ENCODE measurements at places on chromosomes 7 and 10.
A peak's percentile ranks its signal among the peaks of the same experiment; 100 is the strongest.

- no peak for DNase-seq
Observed at GRCh38 chr7:127594490-127594889, 954 bp downstream of the FSCN3 start.

GRCh38 chr10:104089621-104090020, 3.9 kb upstream of the COL17A1 start:
- no peak for DNase-seq

- DNase-seq, result peak; percentile 10
Observed at GRCh38 chr7:138661069-138661635, 40.0 kb downstream of the SVOPL start.

DNA sequence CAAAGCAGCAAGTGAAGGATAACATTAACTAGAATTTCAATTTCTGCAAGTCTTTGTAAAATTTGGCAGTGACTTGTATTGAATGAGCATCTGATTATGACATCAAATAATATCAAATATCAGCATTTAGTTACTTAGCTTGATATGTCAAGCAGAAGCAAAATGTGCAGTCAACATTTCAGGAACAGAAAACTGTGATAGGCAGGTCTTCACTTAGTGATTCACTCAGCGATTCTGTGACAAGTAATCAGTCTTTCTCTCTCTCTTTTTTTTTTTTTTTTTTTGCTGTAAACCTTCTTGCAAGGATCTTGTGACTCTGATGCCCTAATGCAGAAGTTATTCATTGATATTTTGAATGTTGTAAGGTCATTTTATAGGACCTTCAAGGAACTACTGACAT, 307.1 kb downstream of the MTERF1 start:
- DNase-seq, result no peak

- DNase-seq, result no peak
Observed at GRCh38 chr7:142476077-142476476, 218.2 kb upstream of the PRSS58 start.

DNA sequence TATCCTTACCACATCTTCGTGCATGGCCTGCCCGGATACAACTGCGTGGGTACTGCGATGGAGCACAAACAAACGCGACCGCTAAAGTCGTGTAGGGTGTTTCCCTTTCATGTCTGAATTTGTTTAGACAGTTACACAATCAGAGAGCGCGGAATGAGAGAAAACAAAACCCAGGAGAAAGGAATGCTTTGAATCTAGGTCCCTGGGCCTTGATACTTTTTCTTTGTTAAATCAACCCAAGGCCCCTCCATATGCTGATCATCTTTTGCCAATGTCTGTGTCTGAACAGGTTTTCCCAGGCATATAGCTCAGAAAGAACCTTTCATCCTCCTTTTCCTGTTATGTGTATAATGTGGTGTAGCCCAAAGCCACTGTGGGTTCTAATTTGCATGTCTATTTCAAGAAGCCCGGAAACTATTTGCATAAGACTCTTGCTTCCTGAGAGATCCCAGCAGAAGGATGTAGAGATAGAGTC, 145.8 kb downstream of the FRMD4A start:
- peak; percentile 7 for DNase-seq

GRCh38 chr10:121627876-121628581, 29.8 kb upstream of the FGFR2 start:
- DNase-seq, result no peak

DNA sequence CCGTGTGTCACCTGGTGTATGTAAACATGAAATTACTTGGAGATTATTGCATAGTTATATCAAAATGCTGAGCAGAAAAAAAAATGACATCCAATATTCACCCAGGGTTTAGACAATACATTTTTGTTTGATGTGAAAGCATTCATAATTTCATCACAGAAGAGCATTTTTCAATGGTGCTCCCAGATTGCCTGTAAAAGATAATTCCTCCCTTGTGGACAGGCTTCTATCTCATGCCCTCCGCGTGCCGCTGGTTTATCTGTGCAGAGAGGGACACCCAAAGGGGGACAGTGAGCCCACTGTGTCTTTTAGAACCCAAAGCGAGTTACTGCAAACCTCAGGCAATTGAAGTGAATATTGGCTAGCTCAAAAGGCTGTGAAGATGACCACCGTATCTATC, 126.2 kb upstream of the KLF6 start:
- DNase-seq, result no peak

DNA sequence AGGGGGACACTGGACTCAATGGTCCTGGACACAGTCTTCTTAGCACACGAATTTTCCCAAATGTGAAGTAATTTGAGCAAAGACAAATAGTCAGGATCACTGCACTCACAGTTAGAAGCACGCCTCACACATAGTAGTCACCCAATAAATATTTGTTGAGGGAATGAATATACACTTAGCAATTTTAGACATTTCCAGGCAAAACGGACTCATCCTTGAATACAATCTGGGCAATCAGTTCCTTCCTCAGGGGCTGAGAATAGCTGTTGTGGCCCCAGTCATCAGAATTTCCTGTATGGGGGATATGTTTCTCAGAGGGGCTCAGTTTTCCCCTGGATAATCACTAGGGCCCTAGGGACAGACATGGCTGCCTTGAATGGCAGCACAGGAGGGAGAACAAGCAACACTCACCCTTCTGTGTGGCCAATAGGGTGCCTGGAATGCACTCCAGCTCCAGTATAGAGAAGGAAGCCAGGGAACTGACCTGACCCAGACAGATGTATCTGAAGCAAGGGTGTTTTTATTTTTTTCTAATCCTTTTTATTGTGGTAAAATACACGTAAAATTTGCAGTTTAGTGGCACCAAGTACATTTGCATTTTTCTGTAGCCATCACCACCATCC, 282.7 kb upstream of the ZNF32 start:
- DNase-seq, result peak; percentile 67

DNA sequence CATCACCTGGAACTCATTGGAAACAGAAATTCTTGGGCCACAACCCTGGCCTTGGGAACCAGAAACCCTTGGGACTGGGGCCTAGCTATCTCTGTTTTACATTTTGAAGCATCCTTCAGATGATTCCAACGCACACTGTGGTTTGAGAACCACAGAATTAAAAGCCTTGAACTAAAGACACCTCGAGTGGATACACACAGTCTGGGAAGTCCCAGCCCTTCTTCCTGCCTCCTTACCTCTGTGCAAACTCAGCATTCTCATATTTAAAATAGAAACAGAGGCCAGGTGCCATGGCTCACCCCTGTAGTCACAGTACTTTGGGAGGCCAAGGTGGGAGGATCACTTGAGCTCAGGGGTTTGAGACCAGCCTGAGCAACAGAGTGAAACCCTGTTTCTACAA, 12.9 kb downstream of the NPFFR1 start:
- DNase-seq, result no peak

- no peak for DNase-seq
Observed at GRCh38 chr10:133310789-133311188, 2.1 kb downstream of the ZNF511 start.

DNA sequence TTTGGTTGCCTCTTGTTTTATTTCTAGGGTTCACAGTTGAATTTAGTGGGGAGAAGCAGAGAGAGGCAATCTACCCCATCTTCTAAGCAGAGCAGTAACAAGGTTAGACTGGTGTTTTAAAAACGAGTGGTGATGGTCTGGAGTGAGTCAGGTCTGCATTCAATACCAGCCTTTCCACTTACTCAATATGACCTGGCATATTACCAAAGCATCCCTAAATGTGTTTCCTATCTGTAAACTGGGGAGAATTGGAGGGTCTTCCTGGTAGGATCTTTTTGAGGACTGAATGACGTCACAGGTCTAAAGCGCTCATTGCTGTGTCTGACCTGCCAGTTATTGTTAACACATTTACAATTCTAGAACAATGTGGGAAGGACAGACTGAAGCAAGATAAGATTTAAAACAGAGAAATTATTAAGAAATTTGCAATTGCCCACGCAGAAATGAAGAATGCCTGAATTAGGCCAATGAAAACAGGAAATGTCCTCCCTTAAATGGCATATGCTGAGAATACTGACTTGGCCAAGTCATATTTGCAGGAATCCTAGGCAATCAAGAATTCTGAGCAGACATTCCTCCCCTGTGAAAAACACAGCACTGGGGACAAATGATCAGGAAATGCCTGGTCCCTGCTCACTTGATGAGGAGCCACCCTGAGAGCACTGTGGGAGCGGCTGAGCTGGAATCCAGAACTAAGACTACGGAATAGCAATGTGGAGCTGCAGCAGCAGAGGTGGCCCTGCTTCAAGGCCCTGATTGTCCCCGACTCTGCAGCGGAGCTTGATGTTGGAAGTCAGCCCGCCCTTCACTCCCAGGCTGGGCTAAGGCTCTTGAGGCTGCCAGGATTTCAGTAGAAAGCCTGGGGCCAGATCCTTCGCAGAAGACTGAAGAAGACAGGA, 184.5 kb upstream of the CXCL12 start:
- DNase-seq, result no peak

DNA sequence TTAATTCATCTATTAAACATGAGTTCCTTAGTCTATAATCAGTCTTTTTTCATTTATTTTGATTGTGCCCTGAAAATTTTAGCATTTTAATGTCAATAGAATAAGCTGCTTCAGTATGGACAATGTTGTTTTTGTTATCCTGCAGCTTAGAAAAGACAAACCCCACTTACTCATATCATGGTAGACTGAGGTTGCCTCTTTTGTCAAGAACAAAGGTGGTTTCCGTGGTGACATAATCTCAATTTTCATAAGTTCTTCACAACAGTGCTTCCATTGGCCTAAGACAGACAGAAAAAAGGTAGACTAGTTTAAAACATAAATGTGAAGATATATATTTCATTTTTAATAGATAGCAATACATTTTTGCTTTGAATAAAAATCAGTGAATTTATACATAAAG, 69.1 kb downstream of the RTKN2 start:
- DNase-seq, result no peak

DNA sequence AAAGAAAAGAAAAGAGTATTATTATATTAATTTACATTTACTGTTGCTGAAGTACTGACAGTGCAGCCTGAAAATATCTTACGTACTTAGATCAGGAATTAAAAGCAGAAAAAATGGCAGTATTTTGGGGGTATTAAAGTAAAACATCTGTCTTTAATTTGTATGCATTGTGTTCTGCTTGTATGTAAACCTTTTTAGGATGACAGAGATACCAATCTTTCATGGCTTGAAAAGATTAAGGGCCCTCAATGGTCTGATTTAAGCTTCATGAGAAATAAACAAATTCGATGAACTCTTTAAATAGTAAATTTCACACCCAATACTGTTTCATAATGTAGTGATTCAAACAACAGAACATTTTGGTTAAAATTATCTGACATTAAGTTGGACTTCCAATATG, 116.3 kb downstream of the MLLT10 start:
- no peak for DNase-seq

DNA sequence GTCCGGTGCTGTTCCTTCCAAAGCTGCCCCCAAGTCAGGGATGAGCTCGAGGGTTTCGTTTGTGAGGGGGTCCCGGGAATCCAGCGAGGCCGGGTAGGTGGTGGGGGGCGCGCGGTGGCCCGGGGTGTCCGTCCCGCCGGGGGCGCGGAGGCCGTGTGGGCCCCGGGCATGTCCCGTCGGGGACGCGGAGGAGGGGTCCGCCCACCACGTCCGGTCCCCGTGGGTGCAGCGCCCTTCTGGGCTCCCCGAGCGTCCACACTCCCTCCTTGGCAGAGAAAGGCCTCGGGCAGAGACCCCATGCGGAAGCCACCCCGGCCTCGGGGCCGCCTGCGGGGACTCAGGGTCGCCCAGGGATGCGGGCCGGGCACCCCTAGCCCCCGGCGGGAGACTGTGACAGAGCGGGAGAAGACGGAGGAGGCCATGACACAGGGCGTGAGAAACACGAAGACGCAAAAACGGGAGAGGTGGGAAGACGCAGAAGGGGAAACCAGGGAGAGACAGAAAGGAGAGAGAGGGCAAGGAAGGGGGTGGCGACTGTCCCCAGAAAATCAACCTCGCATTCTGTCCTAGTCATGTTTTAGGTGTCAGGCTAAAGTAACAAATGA, 640 bp upstream of the ZNF425 start:
- DNase-seq, result no peak

DNA sequence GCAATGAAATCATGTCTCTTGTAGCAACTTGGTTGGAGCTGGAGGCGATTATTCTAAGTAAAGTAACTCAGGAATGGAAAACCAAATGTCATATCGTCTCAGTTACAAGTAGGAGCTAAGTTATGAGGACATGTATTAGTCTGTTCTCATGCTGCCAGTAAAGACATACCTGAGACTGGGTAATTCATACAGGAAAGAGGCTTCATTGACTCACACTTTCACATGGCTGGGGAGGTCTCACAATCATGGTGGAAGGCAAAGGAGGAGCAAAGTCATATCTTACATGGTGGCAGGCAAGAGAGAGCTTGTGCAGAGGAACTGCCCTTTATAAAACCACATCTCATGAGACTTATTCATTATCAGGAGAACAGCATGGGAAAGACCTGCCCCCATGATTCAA, 370.1 kb upstream of the PRKCQ start:
- DNase-seq, result no peak

DNA sequence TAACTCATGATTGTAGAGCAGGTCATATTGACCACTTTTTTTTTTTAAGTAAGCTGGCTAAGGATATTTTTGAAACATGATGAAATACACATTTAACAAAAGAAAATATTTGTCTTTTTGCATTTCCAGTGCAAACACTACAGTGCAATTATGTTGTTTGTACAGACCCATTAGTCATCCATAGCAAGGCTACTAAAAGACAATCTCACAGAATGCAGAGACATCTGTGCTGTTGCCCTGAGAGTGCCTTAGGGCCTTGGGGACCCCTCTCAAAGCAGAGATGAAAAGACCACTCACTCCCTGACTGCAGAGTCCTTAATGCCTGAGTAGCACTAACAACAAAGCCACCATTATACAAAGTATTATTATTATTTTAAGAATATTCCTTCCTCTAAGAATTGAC, 104.5 kb downstream of the NRCAM start:
- DNase-seq, result no peak

DNA sequence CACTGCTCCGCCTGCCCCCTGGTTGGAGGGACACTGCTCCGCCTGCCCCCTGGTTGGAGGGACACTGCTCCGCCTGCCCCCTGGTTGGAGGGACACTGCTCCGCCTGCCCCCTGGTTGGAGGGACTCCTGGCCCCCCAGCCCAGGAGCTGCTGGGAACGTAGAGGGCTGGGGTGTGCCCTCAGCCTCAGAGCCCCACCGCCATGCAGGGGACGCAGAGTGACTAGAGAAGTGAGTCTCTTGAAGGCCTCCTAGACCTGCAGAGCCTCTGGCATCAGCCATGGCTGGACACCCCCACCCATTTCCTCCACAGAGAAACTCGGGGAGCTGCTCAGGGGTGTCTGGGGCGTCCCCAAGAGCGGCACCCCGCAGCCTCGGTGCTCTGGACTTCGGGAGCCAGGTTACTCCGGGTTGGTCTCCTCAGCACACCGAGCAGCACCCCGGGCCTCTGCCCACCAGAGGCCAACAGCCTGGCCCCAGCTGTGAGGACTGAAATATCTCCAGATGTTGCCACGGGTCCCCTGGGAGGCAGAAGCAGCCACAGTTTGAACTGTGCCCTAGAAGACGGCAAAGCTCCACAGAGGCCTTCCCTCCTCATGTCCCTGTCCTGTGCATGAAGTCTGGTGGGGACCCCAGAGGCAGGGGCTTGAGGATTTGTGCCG, 191.9 kb downstream of the ELFN1 start:
- DNase-seq, result no peak

GRCh38 chr7:7957513-7957912, 11.1 kb upstream of the GLCCI1 start:
- DNase-seq, result no peak

- DNase-seq, result no peak
Observed at GRCh38 chr7:4724648-4725013, 42.5 kb downstream of the FOXK1 start.
